Stimulated activated CD8-positive, alpha-beta memory T cell treated with anti-CD3 and anti-CD28 coated beads, Interleukin-15, amount 100 ng/mL, for 24 hours (primary cell): ENCODE measurements at places on chromosomes 1 and 21.

- DNase-seq, result no peak
These were observed 645.8 kb upstream of the USP24 start for GRCh38 chr1:55860798-55861519.

- no peak for DNase-seq
These were observed 58.9 kb downstream of the DDAH1 start for GRCh38 chr1:85406081-85406480.

GRCh38 chr1:244095529-244095911, 44.4 kb downstream of the ZBTB18 start:
- no peak for DNase-seq

DNA sequence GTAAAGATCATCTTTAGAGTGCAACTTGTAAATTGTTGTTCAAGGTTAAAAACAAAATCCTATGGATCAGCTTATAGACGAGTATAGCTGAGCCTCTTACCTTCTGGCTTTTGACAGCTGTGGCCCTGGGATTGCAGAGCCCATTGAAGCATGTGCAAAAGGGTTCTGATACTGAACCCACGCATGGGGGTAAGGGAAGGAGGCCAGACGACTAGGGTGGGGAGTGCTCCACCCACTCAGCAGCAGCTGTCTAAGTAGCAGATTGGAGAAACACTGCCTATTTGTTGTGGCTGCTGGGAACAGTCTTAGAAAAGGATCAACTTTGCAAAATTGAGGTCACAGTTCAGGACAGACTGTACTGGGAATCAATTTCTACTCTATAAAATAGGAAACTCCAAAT, 16.1 kb downstream of the CD101 start:
- DNase-seq, result no peak

- DNase-seq, result no peak
These were observed 22.5 kb downstream of the RHBDL2 start for GRCh38 chr1:38919130-38919529.

DNA sequence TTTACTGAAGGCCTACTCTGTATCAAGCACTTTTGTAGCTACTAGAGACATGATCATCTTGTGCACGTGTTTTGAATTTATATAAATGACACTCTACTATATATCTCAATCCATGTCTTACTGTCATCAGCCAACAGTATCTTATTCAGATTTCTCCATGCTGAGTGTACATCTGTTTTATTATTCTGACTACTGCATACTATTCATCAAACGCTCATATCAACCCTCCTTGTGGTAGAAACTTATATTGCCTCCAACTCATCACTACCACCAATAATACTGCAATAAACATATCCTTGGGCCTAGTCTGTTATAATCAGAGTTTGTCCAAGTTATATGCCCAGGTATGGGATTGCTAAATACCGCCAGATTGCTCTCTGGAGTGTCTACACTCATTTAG, 81.6 kb upstream of the IRF2BP2 start:
- no peak for DNase-seq

DNA sequence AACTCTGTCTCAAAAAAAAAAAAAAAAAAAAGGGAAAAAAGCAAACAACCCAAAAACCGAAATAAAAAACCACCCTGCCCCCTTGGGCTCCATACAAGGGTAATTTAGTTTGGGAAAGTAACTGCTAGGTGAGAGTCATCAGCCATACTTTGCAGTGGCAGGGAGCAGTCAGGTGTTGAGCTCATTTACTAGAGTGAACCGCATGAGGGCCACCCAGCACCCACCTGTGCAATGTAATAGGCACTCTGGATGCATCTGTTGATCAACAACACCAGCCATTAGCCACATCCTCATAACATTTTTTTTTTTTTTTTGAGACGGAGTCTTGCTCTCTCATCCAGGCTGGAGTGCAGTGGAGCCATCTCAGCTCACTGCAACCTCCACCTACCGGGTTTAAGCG, 9.1 kb downstream of the INAVA start:
- DNase-seq, result no peak

DNA sequence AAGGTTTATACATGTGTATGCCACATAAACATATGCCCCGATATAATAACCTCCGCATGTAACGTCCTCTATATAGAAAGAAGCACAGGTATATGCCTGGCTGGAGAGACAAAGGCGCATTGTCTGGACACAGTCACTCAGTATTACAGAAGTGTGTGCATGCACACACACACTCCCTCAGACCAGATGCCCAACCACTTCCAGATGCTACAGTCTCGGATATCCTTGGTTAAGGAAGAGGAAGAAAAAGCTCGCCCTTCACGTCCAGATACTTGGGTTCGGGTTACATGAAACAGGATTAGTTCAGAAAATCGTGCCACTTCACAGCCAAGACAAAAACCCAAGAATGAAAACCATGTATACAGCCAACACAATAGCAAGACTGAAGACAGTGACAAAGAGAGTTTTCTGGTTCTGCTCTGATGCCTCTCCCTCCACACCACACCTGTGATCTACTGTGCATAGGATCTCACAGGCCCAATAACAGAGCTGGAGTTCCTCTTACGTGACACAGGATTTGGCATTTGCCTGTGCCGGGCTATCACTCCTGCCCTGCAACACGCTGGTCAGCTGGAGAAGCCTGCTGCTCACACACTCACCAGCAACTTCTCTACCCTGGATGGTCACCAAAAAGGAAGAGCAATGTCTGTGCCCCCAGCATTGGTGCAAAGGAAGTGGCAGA, 75.0 kb downstream of the SSBP3 start:
- no peak for DNase-seq

- DNase-seq, result no peak
These were observed 210.4 kb upstream of the CSF3R start for GRCh38 chr1:36693161-36693525.

DNA sequence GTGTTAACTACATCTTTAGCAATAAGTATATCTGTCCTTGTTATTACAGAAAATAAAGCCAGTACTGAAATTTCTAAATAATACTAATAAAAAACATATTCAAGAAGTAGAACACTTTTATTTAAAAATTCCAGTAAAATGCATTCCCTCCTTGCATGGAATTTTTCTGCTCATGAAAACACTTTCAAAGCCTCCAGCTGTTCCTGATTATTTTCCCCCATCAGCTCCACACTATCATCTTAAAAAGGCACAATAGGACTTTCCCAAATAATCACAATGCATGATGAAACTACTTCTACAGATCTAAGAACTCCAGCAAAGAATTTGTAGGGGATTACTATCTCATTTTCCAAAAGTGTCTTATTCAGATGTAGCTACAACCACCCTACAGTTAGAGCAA, 162.6 kb upstream of the USP25 start:
- no peak for DNase-seq

- no peak for DNase-seq
These were observed 9.4 kb upstream of the SAMD11 start for GRCh38 chr1:914131-914890.
